NCI-H69 (cell line): ENCODE measurements at places on chromosomes 1 and 21.
A peak's percentile ranks its signal among the peaks of the same experiment; 100 is the strongest.

GRCh38 chr1:64328193-64328592 is 124.8 kb downstream of the UBE2U start:
- no peak for DNase-seq

DNA sequence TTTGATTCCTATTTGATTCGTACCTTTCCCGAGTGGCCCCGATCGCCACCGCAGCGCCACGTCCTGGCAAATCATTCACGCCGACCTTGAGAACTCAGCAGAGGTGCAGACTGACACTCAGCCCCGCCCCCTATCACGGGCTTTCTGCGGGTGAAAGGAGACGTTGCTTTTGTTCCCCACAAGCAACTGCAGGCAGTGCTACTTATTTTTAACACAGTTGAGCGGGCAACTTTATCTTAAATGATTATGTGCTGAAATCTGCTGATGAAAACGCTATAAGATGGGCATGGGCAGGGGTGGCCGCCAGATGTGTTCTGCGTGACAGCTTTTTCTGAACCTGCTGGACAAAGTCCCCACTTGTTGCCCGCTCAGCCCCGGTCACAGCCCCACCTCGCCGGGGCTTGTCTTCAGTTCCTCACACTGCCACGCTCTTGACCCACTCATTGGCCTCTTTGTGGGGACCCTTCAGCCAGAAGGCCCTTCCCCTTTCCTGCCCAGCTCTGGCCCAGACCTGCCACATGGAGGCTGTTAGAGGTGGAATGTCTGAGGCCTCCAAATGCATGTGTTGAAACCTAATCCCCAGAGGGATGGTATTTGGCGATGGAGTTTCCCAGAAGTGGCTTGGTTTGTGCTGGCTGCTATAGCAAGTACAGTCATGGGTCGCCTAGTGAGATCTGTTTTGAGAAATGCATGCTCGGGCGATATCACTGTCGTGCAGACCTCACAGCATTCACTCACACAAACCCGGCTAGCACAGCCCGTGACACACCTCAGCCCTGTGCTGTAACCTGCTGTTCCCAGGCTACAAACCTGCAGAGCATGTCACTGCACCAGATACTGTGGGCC is 15.7 kb upstream of the PDXK start:
- peak; percentile 38 for DNase-seq

- no peak for DNase-seq
These were observed 138.3 kb downstream of the NTMT2 start for GRCh38 chr1:170284016-170284415.

- peak; percentile 80 for DNase-seq
These were observed 43.8 kb upstream of the KCTD3 start for GRCh38 chr1:215523128-215523861.

GRCh38 chr1:204558467-204558866 is 42.3 kb downstream of the MDM4 start:
- peak; percentile 93 for DNase-seq

DNA sequence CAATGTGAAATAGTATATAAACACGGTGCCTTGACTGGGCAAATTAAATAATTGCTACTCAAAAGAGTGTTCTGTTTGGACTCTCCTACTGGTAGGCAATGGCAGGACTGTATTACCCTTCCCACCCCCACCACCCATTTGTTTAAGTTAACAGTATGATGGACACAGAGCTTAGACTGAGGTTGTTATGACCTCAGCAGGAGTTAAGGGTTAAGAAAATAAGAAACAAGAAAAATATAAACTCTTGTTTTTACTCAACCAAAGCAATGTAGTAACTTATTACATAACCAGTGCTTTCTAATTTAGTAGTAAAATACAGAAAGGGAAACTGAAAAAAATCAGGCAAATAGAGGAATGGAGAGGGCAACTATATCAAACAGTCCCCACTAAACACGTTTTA is 19.9 kb upstream of the SERPINC1 start:
- no peak for DNase-seq

DNA sequence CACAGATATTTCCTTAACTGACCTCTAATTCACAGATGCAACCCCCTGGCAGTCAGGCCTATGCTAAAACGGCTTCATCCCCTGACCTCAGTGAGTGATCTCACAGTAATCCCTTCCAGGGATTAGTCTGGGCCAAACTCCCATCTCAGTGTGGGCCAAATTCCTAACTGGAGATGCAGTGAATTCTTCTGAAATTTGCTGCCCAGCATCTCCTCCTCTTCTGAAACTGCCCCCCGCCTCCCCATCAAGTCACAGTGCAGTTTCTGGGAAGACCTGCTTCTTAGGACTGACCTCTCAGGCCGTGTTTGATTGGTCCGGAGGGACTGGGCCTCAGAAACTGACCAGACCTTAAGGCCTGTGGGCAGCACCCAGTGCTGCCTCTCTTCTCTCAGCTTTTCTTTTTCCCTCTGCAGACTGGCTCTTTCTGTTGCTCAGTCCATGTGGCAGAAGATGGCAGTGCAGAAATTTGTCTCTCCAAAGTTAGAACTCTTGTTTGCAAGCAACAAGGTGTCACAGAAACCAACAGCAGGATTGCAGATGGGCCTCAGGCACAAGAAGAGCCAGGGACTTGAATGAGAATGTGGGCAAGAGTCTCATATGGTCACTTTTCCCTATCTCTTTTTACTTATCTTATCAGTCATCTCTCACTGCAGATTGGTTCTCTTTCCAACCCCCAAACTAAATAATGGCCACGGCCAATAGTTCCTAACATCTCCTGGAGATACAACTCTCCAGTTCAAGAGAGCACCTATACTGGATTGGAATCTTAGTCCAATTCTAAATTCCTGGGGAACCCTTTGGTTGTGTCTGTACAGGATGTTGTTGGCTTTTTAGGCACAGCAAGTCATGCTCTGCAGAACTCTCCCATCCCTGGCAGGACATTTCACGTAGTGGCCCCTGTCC is 95.5 kb upstream of the RALGPS2 start:
- no peak for DNase-seq

DNA sequence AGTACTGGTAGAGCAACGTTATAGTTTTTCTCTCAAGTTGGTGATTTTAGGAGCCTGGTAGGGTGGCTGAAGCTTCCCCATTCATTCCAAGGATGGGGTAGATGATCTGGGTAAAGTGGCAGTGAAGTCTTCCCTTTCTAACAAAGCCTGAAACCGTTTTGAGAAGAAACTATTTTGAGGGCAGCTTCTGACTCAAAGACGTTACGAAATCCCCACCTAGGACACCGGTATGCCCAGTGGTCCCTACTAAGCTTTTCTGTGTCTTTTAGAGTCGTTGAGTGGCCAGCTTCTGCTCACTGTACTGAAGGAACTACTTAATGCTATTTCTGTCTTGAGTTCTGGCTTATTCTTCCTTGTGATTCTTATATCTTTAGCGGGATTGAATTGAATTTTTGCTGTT is 1.4 kb downstream of the WDTC1 start:
- no peak for DNase-seq

- peak; percentile 83 for DNase-seq
These were observed 96.3 kb upstream of the TMPRSS15 start for GRCh38 chr21:18499761-18500376.

GRCh38 chr1:230350208-230350921 is 75.8 kb downstream of the PGBD5 start:
- no peak for DNase-seq

GRCh38 chr1:24572301-24572700 is 16.4 kb downstream of the NCMAP start:
- no peak for DNase-seq

GRCh38 chr1:175512637-175513412 is 230.6 kb downstream of the TNR start:
- DNase-seq, result no peak

GRCh38 chr1:29239142-29239541 is 2.8 kb downstream of the PTPRU start:
- DNase-seq, result peak; percentile 73

GRCh38 chr1:61433646-61434045 is 291.3 kb downstream of the TM2D1 start:
- DNase-seq, result no peak

- DNase-seq, result no peak
These were observed 838.6 kb downstream of the LTN1 start for GRCh38 chr21:28154121-28154520.

GRCh38 chr1:8742022-8742924 is 75.2 kb downstream of the RERE start:
- no peak for DNase-seq

GRCh38 chr21:42307106-42307505 is 8.1 kb downstream of the TFF3 start:
- peak; percentile 43 for DNase-seq

DNA sequence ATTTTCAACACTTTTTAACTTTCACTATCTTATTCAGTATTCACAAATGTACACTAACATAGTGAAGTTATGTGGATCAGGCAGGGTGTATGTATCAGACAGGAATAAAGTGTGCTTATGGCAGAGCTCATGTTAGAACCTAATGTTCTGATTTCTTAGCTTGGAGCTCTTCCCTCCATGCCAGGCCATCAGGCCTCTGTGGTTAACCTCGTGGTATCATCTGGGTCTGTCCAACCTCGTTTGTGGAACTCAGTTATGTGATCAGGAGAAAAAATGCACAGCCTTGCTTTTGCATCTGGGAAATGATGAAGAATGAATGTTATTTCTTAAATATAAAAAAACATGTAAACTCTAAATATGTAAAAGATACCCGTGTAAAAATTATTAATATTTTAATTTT is 86.9 kb downstream of the MPZL1 start:
- DNase-seq, result no peak

DNA sequence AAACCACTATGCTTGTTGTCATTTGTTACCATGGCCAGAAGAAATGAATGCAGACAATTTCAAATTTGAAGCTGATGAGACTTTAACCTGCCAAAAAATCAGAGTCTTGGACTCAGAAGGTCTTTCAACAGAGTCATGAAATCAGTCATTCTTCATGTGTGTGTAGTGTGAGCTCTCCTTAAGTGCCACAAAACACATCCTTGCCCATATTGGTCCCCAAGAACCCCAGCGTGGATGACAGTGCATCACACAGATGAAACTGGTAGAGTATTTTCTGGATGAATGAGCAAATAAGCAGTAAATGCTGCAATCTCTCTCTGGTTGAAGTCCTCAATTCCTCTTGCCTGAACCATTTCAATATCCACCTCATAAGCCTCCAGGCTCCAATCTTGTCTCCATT is 28.7 kb upstream of the ETS2 start:
- no peak for DNase-seq

- peak; percentile 15 for DNase-seq
These were observed 329.3 kb downstream of the DSCAM start for GRCh38 chr21:40517646-40518045.

GRCh38 chr1:229666585-229666984 is 40.5 kb downstream of the URB2 start:
- DNase-seq, result peak; percentile 53

DNA sequence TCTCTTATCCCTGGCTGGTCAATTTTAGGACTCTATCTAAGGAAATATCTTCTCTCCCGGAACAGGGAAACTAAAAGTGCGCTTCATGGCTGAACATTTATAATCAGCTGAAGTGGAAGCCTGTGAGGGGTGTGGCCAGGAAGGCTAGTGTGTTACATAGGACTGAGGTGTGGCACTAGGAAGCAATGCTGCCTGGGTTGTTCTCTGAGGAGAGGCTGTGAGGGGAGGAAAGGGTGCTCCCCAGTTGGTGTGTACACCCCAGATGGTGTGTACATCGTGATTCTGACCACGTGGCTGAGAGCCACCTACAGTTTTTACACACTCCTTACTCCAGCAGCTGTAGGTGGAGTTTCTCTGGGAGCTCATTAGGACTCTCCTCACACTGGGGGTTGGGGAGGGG is 16.3 kb downstream of the NTPCR start:
- DNase-seq, result no peak
